ENCODE measurements at places on chromosomes 5 and 9. TPM values are rescaled to one million over a fixed set of nuclear protein-coding genes. Genes with fewer than 3 reads are reported as not detected.

Gene OBP2B
- total RNA-seq: not detected

Gene PCDHB4
- total RNA-seq: 3.8 TPM

Gene NUDT12
- 15.6 TPM for total RNA-seq

Gene SPATA31D4
- total RNA-seq: not detected

Gene MYOZ3
- 10.7 TPM for total RNA-seq

Gene NSG2
- total RNA-seq: 0.76 TPM

Gene NDST1
- total RNA-seq: 88.0 TPM

Gene LRRC70
- 12.3 TPM for total RNA-seq

Gene FLT4
- total RNA-seq: 39.1 TPM

Gene QRFP
- not detected for total RNA-seq

Gene RPS14
- total RNA-seq: 2,051 TPM

Gene CCDC192
- not detected for total RNA-seq

Gene NME5
- 6.9 TPM for total RNA-seq

Gene FAM169A
- 24.1 TPM for total RNA-seq

Gene GOLPH3
- total RNA-seq: 75.4 TPM

Gene NKD2
- 36.5 TPM for total RNA-seq

Gene C7
- 392 TPM for total RNA-seq

Gene GLE1
- 17.7 TPM for total RNA-seq

Gene DAPK1
- total RNA-seq: 80.8 TPM

Gene NR4A3
- 4.3 TPM for total RNA-seq

Gene STPG3
- not detected for total RNA-seq

Gene PCDHGA1
- 1.1 TPM for total RNA-seq

Gene SLCO6A1
- total RNA-seq: not detected

Gene ZDHHC12
- 44.6 TPM for total RNA-seq

Gene WWC1
- total RNA-seq: 50.3 TPM

Gene SLC34A1
- total RNA-seq: 166 TPM

Gene CLINT1
- 106 TPM for total RNA-seq

Gene RMND5B
- 24.5 TPM for total RNA-seq

Gene CCDC183
- 3.1 TPM for total RNA-seq

Gene KIF24
- total RNA-seq: 5.6 TPM

Gene SAXO1
- 0.93 TPM for total RNA-seq

Gene TRPM3
- 31.5 TPM for total RNA-seq

Gene ANGPTL2
- 17.6 TPM for total RNA-seq

Gene ZNF658
- total RNA-seq: 6.6 TPM

Gene C9orf153
- total RNA-seq: 0.70 TPM

Gene HEXB
- total RNA-seq: 70.1 TPM

Gene CMBL
- total RNA-seq: 40.2 TPM

Gene NEUROG1
- total RNA-seq: not detected

Gene FGF10
- total RNA-seq: 10.9 TPM

Gene BAAT
- total RNA-seq: 0.06 TPM

Gene TRIP13
- total RNA-seq: 6.1 TPM

Gene SPAG8
- total RNA-seq: 2.6 TPM

Gene MEIKIN
- not detected for total RNA-seq

Gene TUSC1
- 20.9 TPM for total RNA-seq

Gene NXNL2
- 3.4 TPM for total RNA-seq

Gene LCN1
- total RNA-seq: not detected

Gene ITGA2
- 25.0 TPM for total RNA-seq
